ENCODE measurements at places on chromosomes 2 and 18.

DNA sequence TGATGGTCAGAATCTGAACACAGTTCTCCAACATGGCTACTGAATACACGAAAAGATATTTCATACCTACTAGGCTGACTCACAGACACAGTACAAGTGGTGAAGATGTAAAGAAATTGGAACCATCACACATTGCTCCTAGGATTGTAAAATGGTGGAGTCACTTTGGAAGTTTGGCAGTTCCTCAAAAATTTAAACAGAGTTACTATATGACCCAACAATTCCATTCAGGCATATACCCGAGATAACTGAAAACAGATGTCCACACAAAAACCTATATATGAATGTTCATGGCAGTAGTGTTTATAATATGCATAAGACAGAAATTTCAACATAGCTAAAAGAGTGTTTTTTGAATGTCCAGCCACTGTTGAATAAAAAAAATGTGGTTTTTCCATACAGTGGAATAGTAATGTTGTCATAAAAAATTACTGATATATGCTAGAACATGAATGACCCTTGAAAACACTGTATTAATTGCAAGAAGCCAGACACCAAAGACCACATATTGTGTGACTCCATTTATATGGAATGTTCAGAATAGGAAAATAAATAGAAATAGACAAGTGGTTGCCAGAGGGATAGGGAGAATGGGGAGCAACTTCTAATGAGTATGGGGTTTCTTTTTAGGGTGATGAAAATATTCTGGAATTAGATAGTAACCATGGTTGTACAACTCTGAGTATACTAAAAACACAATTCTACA is 10.1 kb downstream of the RMP24 start:
- DNase-seq, result no peak

DNA sequence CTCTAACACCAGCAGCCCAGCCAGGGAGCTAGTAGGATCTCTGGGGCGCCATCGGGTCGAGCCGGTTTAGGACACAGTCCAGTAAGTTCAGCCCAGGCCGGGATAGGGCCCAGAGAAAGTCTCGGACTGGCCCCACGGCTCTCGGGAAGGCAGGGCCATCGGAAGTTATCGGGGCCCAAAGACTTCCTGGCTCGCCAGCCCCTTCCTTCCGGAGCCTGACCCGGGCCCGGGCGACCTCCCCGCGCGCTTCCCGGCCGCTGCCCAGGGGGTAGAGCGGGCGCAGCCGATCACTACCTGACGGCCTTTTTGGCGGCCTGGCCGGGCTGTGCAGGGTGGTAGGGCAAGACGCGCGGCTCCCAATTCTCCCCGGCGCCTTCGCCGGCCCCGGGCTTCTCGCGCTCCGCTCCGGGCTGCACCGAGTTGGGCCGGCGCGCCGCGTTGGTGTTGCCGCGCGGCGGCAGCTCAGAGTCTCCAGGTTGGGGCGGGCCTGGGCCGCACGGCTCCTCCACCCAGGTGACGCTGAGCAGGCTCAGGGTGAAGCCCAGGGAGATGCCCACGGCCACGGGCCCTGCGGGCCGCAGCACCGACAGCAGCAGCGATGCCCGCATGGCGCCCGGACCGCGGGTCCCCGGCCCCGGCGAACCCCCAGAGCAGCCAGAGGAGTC is 546 bp downstream of the CHPF start:
- DNase-seq, result no peak

DNA sequence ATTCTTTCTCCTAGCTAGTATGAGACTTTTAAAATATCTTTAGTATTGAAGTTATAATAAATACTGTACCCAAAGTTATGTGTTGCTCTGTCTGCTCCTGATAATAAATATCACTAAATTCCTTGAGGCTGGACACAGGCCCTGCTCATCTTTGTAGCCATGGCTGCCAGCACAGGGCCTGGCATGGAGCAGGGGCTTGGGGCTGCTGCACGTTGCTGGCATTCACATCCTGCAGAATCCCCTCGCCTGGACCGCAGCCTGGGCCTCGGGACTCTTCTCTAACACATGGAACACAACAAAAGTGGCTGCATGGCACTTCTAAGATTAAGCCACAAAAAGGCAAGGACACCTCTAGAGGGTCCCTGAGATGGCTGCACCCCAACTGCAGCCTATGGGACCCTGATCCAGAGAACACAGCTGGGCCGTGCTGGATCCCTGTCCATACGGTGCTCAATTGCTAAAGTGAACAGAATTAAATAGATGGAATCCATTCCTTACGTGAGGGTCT is 477.5 kb upstream of the MYT1L start:
- DNase-seq, result no peak

- DNase-seq, result no peak
Observed at GRCh38 chr2:155904720-155905119, 427.8 kb downstream of the NR4A2 start.

- DNase-seq, result no peak
Observed at GRCh38 chr2:163637871-163638270, 97.9 kb downstream of the FIGN start.

GRCh38 chr2:107738266-107738665 is 88.4 kb upstream of the RGPD4 start:
- no peak for DNase-seq

DNA sequence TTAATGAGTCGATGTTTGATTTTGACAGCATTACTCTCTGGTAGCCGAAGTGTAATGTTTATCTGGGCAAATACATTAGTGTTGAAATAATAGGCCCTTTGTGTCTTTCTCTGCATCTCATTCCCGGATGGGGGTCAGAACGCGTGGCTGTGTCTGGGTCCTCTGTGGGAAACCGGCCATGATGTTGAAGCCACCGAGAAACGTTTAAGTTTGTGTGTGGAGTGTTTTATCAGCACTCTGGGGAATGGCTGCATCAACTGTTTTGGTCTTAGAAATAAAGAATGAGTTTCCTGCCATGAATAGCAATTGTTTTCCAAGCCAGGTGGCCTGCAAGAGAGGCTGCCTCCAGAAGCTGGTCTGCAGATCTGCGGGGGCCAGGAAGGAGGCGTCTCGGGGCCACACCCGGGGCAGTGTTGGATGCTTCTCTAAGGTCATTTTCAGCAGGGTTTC is 69.7 kb downstream of the RNF144A start:
- no peak for DNase-seq

All from stimulated activated CD8-positive, alpha-beta memory T cell treated with anti-CD3 and anti-CD28 coated beads, Interleukin-7, amount 100 ng/mL, for 4 hours (primary cell).